Effector memory CD4-positive, alpha-beta T cell (primary cell): ENCODE measurements at places on chromosomes 12 and 14.

GRCh38 chr12:21813125-21813524 lies 38.6 kb upstream of the KCNJ8 start:
- no peak for DNase-seq

DNA sequence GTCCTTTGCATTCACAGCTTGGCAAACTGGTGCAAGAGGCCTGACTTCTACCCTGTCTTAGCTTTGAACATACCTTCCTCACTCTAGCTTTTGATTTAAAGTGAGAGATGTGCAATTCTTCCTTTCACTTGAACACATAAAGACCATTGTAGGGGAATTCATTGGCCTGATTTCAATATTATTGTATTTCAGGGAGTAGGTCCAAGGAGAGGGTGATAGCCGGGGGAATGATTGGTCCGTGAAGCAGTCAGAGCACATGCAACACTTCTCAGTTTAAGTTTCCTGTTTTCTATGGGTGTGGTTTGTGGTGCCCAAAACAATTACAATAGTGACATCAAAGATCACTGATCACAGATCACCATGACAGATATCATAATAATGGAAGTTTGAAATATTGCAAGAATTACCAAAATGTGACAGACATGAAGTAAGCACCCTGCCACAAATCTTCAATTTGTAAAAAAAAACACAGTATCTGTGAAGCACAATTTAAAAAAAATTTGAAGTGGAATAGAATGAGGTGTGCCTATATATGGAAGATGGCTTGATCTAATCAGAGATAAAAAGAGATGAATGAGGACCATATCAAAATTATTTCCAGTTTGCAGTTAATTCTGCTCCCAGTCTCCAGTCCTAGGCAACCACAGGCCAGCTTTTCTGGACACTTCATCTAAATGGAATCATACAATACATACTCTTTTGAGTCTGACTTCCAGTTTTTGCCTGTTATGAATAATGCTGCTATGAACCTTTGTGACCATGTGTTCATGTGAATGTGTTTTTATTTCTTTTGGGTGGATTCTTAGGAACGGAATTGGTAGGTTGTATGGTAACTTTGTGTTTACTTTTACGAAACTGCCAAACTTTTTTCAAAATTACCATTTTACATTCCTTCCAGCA lies 23.2 kb downstream of the BORCS5 start:
- peak; percentile 24 for DNase-seq

DNA sequence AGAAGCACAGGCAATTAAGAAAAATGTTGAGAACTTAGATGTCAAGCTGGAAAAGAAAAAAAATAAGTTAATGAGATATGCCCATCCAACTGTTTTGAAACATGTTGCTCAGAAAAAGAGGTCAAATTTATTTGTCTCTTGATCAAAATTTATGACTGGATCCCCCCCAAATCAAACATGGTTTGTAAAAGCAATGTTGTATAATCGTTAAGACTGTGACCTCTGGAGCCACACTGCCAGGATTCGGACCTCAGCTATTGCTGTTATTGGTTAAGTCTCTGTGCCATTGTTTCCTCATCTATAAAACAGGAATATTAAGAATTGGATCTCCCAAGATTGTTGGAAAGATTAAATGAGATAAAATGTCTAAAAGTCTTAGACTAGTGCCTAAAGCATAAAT lies 51.9 kb upstream of the LRRK2 start:
- no peak for DNase-seq

GRCh38 chr12:23290627-23291330 lies 658.7 kb downstream of the SOX5 start:
- no peak for DNase-seq

DNA sequence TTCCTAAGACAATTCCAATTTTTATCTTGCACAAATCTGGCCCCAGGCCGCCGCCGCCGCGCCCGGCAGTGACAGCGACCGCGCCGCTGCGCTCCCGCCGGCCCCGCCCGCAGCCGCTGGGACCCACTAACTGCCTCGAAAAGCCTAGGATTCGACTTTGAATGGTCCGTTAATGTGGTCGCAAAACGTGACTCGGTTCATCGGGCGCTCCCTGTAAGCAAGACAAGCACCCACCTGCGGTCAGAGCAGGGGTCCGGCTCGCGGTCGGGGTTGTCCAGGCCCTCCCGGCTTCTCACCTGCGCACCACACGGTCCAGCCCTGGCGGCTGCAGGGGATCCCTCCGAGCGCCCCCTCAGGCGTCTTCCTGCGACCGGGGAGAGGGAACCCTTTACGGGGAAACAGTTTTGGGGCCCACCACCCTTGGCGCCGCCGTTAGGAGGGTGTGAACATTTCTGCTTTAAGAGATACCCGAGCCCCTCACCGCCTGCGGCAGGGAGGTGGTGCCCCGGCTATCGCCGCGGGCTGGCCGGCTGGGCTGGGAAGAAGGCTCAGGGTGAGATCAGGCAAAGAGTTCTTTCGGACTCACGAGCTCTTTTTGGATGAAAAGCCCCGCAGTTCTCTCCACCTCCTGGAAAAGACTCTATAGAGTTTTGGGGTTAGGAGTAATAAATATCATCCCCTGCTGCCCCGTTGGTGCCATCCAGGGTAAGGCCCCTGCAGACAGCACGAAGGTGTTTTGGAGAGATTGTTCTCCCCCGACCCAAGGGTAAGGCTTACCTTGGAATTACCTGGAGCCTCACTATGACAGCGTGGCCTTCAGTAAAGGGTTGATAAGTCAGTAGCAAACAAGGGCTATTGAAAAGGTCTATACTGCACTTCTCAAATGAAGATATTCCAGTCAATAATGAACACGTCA lies 13.6 kb upstream of the FOXJ2 start:
- DNase-seq = no peak

- no peak for DNase-seq
Observed at GRCh38 chr12:57149245-57149900, 2.0 kb upstream of the LRP1-AS start.

DNA sequence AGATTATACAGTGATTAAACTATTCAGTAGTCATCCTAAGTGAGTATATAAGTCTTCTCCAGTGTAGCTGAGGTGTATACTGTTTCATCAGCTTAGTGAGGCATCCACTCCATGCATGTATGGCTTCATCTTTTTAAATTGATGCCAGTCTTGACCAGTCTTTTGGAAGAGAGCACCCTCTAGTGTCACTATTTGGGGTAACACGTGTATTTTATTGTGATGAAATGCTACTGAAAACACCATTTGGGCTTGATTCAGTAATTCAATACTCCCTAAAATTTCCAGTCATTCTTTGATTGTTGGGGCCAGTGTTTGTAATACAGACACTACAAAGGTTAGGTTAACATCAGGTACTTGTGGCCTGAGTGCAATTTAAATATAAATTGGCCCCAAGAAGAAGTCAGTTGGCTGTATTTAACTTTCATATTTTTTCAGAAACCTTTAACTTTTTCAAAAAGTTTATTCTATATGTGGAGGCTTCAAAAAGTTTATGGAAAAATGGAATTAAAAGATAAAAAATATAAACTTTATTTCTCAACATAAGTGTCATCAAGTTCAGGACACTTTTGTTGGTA lies 35.3 kb downstream of the MIPOL1 start:
- DNase-seq = no peak

DNA sequence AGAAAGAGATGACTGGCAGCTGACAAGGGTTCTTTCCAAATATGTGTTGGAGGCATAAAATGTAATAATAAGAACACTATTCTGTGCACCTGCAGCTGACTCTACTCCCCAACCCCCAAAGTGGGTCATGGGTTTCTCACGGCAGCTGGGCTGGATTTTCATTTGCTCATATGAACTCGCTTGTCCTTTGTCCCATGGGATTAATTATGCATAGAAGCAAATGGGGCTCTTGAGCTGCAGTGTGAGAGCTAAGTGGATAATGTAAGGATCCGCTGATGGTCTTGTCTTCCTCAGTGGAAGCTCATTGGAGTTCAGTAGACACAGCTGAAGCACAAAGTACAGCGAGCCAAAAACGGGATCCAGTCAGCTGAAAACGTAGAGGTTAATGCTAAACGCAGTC lies 46.3 kb downstream of the TTC8 start:
- no peak for DNase-seq

DNA sequence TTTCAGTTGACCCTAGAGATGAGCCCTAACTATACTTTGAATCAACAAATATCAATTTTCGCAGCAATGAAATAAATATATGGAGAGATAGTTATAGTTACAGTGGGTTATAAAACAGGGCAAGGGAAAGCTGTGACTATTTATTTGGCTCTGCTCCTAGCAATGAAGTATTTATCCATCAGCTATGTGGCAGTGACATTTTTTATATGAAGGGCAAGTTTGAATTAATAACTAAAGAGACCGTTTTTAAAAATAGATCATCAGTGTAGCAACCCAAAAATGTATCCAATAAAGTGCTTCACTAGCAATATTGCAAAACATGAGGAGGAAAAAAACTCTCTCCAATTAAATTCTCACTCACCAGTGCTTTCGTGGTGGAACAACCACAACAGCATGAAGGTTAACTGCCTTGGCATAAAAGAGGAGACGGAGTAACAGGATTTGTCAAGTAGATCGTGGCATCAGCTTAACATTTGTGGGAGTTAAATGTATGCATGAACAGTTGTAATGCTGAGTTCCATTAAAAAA lies 58.1 kb upstream of the NUDT4 start:
- DNase-seq = no peak

GRCh38 chr14:64860039-64860438 lies 19.7 kb downstream of the SPTB start:
- DNase-seq = no peak

- DNase-seq = no peak
Observed at GRCh38 chr14:53902307-53902706, 54.3 kb downstream of the BMP4 start.

GRCh38 chr14:102057480-102058114 lies 29.2 kb downstream of the HSP90AA1 start:
- no peak for DNase-seq

- DNase-seq = no peak
Observed at GRCh38 chr12:75954041-75954440, 77.5 kb downstream of the PHLDA1 start.

DNA sequence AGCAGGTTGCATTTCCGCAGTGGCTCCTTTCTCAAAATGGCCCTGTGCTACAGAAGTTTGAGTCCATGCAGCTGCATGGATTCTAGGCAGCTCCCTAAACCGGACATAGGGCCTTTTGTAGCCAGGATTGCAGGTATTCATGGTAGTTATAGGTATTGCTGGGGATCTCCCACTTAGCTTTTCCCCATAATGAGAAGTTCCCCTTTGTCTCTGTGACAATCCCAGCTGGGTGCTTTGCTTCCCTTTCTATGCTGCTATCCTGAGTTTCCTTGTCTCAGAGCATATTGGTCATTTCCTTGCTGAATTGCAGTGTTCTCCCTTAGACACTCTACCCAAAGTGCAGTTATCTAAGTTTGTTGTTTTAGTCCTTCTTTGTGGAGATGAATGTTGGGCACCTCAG lies 120.9 kb upstream of the MIS18BP1 start:
- DNase-seq = no peak

- no peak for DNase-seq
Observed at GRCh38 chr12:54521293-54522060, 23.9 kb downstream of the NCKAP1L start.

- no peak for DNase-seq
Observed at GRCh38 chr12:123617580-123617979, 15.7 kb downstream of the DDX55 start.

DNA sequence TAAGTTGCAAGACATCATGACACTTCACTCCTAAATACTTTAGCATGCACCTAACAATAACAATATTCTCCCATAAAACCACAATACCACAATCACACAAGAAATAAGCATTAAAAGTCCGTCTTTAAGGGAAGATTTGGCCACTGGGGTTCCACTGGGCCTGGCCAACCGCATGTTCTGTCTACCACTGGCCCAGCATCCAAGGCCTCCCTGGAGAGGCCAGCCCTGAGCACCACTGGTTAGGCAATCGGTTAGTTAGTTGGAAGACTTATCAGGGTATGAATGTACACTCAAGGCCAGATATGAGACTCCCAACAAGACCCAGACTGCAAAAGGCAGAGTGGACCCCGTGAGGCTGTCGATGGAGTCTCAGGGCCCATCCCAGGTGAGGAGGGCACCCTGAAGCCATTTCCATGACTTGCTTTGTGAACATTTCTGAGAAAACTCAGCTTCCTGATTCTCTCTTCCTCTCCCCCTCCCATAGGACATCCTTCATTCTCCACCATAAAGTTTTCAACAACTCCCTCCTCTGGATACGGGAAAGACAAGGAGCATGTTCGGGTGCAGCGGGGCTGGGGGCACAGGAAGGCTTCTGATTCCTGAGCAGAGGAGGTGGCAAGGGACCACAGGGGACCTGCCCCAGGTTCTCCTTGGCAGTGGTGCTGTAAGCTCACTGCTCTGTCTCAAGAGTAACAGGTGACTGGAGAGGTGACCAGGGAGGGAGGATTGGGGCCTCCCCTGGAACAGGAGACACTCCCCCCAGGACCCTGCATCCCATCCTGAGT lies 5.9 kb downstream of the PXN start:
- no peak for DNase-seq

DNA sequence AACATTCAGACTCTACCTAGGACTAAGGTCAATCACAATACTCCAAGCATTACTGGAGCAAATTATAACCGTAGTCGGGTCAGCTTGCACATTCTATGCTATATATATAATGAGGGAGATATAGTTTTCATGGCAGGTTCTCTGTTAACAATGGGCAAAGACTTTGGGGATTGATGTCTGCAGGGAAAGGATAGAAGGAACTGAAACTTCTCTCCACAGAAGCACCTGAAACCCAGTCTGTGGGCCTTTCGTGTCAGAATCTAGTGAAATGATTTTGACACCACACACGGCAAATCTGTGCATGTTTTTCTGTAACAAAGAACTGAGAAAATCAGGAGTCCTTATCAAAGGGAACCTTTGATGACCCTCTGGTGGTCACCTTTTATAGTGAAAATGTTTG lies 847.4 kb downstream of the NRXN3 start:
- DNase-seq = no peak

- DNase-seq = no peak
Observed at GRCh38 chr14:78486081-78486480, 315.9 kb downstream of the NRXN3 start.

DNA sequence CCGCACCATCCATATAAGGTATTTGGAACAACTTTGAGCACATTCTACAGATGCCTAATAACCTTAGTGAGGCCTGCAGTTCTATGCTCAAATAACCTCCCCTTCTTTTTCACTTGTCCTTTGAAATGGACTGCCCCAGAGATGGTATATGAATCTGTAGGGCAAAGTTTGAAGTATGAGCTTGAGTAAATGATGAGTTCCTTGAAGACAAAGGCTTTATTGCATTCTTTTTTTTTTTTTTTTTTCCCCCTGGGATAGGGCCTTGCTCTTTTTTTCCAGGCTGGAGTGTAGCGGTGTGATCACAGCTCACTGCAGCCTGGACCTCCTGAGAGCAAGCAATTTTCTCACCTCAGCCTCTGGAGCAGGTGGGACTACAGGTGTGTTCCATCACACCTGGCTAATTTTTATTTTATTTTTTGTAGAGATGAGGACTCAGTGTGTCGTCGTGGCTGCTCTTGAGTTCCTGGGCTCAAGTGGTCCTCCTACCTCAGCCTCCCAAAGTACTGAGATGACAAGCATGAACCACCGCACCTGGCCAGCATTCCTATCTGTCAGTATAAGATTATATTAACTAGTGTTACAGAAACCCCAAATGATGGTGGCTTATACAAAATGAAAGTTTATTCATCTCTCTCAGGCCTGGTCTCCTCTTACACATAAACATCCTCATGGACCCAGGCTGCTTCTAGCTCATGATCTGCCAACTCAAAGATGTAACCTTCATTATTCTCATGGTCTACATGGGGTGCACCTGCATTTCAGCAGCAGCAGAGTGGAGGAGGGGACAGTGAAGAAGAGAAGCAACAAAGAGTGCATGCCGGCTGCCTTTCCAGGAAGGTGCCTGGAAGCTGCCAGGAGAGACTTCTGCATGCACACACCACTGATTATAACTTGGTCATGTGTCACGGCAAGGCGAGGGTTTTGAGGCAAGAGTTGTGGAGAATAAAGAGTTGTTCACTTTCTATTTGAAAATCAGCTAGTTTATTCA lies 101.4 kb downstream of the DUSP16 start:
- no peak for DNase-seq
